Activated naive CD4-positive, alpha-beta T cell (primary cell): ENCODE measurements at places on chromosomes 5 and 9.
A peak's percentile ranks its signal among the peaks of the same experiment; 100 is the strongest.

GRCh38 chr5:76303921-76304320 lies 99.2 kb upstream of the IQGAP2 start:
- DNase-seq: no peak

DNA sequence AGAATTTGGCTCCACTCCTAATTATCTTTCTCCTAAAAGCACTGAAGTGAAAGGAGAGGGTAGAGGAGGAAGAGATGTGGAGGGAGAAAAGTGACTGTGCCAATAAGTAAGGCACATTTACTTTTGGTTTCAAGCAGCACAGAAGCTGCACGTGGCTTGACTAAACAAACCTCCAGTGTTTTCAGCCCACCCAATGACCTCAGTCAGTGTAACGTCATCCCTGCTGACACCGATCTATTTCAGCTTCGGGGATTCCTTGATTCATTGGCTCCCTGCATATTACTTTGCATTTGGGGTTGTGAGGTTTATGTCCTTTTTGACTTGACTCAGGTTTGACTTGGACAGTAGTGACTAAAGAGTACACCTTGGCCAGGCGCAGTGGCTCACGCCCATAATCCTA lies 35.6 kb upstream of the NIM1K start:
- no peak for DNase-seq

DNA sequence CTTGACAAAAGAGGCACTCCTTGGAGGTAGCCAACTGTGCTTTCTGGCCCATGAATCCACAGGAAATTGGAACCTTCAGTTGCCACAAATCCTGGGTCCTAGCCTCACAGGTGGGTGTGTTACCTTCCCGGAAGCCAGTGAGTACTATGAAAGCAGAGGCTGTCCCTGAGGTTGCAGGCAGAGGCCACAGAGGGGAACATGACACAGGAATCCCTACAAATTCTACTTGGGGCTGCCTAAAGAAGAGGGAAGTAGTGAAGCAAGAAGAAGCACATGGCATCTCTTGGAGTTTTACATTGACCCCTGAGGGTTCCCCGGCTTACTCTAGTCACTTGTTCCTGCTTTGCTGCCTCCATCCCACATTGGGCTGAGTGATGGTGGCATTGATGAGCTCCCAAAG lies 2.6 kb downstream of the SLC22A5 start:
- no peak for DNase-seq

DNA sequence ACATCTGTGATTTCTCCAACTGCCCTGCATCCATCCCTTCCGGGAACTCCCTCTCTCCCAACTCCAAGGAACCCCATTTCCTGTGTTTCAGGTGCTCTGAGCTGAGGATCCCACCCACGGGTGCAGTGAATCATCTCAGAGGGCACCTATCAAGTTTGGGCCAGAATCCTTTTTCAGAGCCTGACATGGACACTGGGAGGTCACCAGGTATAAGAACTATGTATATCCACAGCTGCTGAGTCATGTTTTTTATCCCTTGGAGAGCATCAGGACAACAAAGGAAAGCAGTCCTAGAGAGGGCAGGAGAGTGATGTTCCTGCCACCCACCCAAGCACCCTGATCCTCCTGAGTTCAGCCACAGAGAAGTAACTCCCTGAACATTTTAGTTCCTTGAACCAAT lies 3.8 kb downstream of the MED27 start:
- DNase-seq: no peak

GRCh38 chr5:76794871-76795270 lies 24.0 kb upstream of the F2RL1 start:
- DNase-seq: no peak

- no peak for DNase-seq
These were observed at the start of gene ATP10B for GRCh38 chr5:160852049-160852448. TSS of gene ATP10B (minus strand) at chr5:160852211. CDS start at chr5:160688074, 164,137 bp downstream.

DNA sequence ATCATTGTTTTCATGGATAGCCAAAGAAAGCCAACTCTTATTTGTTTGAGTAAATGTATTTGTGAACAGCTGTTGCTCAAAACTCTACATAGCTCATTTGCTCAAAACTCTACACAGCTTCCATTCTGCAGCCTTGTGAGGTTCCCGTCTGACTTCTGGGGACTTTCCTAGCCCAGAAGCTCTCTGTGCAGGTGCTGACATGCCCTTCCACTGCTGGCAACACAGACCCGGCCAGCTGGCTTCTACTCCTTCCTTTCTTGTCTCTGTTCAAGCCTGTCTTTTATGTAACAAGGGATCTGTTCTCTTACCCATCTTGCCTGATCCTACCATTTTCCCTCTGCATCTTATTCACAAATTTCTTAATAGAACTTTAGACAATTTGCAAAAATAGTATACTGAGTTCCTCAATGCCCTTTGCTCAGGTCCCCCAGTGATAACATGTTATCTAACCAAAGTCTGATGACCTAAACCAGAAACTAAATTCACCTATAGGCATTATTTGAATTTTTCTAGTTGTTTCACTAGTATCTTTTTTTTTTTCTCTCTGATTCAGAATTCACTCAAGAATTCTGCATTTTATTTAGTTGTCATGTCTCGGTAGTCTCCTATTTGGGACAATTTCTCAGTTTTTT lies 556.5 kb upstream of the SEMA6A start:
- DNase-seq: no peak

- DNase-seq: no peak
These were observed 5.2 kb upstream of the TBC1D2 start for GRCh38 chr9:98260635-98261034.

- DNase-seq: no peak
These were observed 2035.5 kb upstream of the ACO1 start for GRCh38 chr9:30348904-30349303.

DNA sequence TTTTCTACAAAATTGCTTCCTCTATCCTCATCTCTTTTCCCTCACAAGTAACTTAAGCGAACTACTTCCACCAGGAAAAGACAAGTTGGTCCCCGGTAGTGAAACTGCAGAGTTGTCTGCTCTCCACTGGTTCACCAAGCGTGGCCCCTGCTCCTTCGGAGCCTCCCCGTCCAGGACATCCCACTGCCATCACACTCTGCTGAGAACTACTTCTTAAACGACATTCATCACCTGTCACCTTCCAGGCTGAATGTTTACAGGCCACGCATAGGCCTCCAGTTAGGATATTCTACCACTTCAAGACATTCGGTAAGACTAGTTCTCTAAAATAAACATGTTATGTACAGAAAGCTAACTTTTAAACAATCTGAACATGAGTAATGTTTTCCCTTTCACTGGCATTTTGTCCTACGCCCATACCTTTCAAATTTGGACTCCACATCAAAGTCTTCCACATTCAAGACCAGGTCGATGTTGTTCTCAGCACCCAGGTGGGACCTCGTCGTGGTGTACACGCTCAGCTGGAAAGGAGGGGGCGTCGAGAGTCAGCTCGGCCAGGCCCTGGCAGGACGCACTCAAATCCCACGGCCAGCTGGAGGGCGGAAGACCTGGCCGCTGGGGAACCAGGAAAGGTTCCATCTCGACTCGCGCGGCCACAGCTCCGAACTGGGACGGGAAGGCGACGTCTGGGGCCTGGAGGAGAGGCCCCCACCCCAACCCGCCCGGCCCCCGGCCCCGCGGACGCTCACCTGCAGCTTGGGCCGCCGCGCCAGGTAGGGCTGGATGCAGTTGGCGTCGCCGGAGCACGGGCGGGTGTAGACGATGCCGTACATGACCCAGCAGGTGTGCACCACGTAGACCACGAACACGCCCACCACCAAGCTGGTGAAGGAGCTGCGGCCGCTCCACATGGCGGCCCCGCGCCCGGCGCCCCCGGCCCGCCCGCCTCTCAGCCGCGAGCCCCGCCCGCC lies 683 bp downstream of the CLPTM1L start:
- peak; percentile 40 for DNase-seq

DNA sequence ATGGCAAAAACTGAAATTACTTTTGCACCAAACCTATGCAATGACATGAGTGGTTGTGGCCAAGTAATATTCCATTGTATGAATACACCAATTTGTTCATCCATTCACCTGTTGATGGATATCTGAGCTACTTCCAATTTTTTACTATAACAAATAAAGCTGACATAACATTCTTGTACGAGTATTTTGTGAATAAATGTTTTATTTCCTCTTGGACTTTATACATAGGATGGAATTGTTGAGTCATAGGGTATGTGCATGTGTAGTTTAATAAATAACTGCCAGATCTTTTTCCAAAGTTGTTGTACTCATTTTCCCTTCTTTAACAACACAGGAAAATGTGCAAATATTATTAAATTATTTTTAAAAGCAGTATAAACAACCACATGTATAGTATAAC lies 146.1 kb upstream of the ZNF462 start:
- no peak for DNase-seq

- no peak for DNase-seq
These were observed 1162.9 kb upstream of the WWC1 start for GRCh38 chr5:167128581-167128980.

GRCh38 chr9:36112516-36112915 lies 24.0 kb upstream of the GLIPR2 start:
- DNase-seq: no peak

GRCh38 chr5:139814191-139814601 lies 18.6 kb downstream of the PSD2 start:
- no peak for DNase-seq

GRCh38 chr5:111242606-111243005 lies 18.4 kb downstream of the CAMK4 start:
- DNase-seq: no peak

GRCh38 chr9:20408513-20408912 lies 213.8 kb downstream of the MLLT3 start:
- no peak for DNase-seq

GRCh38 chr5:6319116-6319515 lies 59.2 kb downstream of the MED10 start:
- DNase-seq: no peak

DNA sequence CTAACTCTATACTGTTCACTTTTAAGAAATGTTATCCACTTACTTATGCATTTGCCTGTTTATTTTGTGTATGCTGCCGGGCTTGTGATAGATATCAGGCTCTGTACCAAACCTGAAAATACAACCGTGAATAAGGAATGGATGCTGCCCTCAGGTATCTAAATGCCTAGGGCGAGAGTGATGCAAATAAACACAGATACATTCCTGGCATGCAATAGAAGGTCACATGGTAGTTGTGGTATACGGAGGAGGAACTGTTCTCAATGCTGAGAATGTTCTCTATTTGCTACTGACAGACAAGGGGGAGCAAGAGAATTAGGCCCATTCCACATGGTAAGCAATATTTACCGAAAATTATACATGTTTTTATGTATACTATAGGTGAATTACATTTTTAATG lies 227.8 kb downstream of the ICE1 start:
- DNase-seq: no peak

- DNase-seq: no peak
These were observed 615.1 kb downstream of the CDH12 start for GRCh38 chr5:22238047-22238446.

DNA sequence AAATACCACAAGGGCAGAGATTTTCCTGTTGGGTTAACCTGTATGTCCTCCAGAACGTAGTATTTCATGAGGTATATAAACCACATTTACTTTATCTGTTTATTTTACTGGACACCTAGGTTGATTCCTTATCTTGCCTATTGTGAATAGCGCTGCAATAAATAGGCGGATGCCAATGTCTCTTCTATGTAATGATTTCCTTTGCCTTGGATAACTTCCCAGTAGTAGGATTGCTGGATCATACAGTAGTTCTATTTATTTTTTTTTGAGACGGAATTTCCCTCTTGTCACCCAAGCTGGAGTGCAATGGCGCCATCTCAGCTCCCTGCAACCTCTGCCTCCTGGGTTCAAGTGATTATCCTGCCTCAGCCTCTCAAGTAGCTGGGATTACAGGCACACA lies 15.6 kb upstream of the TUT7 start:
- DNase-seq: no peak

- DNase-seq: no peak
These were observed 58.7 kb downstream of the PRDM6 start for GRCh38 chr5:123147741-123148140.
